ENCODE measurements at places on chromosomes 1 and 21. TPM values are rescaled to one million over a fixed set of nuclear protein-coding genes. Genes with fewer than 3 reads are reported as not detected.

Gene LCE2C
- total RNA-seq = not detected

Gene CBR3
- total RNA-seq = 26.3 TPM

Gene LCE1C
- not detected for total RNA-seq

Gene MXRA8
- 534 TPM for total RNA-seq

Gene DENND2D
- total RNA-seq = 3.3 TPM

All from smooth muscle cell of trachea (primary cell).